Nephron progenitor cell (in vitro differentiated cells): ENCODE measurements at places on chromosomes 5 and 9.
A peak's percentile ranks its signal among the peaks of the same experiment; 100 is the strongest.

- DNase-seq: no peak
These were observed 425.2 kb upstream of the CDH9 start for GRCh38 chr5:27463446-27464149.

DNA sequence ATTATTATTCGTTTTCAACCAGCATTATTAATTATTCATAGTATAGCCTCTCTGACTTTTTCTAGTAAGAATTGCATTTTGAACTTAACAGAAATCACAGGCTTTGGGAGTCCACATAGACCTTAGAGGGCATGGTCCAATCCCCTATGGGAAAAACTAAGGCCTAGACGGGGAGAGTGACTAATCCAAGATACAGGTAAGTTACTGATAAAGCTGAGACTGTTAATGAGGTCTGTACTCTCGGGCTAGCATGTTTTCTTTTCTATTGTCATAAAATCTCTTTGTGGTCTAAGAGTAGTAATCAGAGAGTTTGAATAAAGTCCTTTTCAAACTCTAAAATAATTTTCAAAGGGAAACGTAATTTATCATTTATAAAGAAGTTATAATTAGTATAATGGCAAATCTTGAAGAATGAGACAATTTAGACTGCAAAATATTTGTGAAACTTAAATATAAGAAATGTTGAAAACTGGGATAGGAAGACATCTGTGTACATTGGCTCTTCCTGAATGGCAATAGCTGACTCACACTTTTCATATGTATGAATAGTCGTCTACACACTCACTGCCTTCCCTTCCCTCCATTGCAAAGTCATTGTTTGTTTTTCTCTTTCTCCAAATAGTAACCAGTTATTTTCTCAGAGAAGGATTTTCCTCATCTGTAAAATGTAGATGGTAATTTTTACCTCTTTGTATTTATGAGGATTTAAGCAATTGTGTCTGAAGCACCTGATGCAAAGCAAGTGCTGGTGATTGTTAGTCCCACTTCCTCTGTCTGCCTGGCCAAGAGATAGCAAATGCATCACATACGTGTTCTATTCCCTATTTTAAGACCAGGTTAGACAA, 207.9 kb upstream of the CD180 start:
- DNase-seq: no peak

DNA sequence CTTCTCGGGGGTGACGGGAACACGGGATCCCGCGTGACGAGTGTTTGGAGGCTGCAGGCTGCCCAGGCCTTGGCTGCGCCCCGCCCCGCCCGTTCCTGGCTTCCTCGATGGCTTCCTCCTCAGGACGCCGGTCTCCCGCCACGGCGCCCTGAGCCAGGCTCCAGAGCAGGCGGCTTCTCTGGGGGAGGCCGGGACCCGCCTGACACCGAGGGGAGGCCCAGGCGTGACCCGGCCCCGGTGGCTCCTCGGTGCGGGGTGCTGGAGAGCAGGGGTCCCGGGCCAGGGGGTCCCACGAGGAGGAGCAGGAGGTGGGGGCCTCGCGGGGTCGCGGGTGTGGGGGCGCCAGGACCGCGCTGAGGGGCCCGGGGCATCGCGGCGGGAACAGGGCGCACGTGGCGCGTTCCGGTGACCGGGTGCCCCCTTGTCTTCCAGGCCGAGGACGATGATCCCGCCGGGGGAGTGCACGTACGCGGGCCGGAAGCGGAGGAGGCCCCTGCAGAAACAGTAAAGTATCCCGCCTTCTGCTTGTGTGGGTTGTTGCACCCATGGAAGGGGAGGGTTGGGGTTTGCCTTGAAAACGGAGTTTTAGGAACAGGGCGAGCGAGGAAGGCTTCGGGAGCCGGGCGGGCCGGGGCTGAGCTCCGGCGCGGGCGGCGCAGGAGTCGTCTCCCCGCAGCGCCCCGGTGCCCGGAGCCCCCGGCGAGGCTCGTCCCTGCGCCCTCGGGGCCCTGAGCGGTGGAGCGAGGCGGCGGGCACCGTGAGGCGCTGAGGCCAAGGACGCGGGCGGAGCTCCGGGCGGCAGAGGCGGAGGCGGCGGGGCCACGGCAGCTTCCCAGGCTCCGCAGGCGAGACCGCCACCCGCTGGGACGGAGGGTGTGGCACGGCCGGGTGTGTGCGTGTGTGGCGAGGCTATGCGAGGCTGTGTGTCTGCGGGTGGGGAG, 22.2 kb downstream of the AHRR start:
- peak; percentile 75 for DNase-seq

GRCh38 chr5:174295702-174296436, 250.4 kb downstream of the NSG2 start:
- no peak for DNase-seq

- no peak for DNase-seq
These were observed 205.0 kb downstream of the DOCK8 start for GRCh38 chr9:419571-420171.

DNA sequence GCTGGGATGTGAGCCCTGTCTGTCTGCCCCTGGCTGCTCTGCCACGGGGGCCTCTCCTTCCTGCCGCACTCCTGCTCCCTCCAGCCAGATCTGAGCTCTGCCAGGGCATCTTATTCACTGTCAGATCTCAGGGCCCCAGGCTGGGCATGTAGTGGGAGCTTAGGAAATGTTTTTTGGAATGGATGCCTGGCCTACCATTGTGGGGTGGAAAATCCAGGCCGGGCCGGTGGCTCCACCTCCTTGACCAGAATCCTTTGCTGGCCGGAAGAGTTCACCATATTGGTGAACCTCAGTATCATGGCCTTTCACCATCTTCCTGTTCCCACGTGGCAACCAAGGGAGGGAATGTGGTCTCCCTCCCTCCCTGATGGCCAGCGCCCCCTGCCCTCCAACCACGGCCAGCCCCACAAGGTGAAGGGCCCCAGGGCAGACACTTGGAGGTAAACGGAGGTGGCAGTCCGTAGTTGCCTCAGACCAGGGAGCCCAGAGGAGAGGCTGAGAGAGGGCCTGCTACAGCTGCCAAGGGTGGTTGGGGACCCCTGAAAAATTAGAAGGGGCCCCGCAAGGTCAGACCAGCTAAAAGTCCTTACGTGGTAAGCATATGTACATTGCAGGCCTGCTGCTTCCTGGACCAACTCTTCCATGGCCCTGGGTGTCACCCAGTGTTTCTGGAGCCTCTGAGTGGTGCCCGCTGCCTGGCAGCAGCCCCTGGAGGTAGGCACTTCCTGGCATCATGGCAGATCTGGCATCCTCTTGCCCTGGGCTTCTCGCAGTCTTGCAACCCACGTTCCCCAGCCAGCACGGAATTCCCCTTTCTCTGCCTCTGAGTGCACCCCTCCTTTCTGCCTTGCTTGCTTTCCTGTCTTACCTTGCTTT, 153.3 kb downstream of the RGS3 start:
- no peak for DNase-seq

DNA sequence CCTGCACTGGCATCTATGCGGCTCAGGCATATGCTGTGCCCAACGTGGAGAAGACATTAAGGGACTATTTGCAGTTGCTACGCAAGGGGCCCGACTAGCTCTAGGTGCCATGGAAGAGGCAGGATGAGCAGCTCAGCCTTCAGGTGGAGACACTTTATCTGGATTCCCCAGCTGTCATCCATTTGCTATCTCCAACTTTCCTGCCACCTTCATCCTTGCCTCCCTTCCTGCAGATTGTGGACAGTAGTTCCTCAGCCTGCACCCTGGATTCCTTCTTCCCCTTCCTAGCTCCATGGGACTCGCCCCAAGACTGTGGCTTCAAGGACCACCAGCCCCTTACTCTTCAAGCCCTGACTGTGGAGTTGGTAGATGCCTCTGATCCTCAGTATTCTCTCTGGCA, 2.0 kb downstream of the SLC35A4 start:
- DNase-seq: no peak

DNA sequence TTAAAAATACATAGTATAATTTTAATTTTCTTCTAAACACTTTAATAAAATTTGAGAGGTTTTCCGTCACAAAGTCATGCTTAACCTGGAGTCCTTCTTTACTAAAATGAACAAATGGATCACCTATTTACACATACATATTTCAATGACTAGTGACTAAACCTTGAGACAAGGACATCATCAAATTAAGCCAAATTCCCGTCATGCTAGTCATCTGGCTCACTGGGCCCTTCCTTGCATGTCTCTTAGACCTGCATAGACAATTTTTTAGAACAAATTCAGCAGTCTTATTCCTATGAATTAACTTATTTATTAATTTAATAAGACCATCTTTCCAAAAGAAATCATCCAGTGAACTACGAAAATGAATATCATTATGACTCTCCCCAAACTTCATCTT, 26.6 kb downstream of the ERAP2 start:
- DNase-seq: no peak

GRCh38 chr5:132377738-132378137, 8.2 kb downstream of the SLC22A5 start:
- DNase-seq: no peak

DNA sequence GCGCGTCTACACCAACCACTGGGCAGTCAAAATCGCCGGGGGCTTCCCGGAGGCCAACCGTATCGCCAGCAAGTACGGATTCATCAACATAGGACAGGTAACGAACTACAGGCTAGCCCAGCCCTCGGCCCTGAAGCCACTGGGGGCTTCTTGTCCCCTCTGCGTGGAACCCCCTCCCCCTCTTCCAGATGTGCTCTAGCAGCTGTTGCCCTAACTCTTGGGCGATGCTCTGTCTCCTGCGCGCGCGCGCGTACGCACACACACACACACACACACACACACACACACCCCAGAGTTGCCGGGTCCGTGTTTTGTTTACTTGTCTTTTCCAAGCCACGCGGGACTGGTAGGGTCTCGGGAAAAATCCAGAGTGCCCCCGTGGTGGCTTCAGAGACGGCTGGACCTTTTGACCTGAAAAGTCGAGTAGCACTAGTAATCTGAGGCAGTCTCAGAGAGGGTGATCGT, 836 bp downstream of the PCSK5 start:
- DNase-seq: peak; percentile 53

- no peak for DNase-seq
These were observed 444.8 kb downstream of the BNC2 start for GRCh38 chr9:16425562-16426231.

DNA sequence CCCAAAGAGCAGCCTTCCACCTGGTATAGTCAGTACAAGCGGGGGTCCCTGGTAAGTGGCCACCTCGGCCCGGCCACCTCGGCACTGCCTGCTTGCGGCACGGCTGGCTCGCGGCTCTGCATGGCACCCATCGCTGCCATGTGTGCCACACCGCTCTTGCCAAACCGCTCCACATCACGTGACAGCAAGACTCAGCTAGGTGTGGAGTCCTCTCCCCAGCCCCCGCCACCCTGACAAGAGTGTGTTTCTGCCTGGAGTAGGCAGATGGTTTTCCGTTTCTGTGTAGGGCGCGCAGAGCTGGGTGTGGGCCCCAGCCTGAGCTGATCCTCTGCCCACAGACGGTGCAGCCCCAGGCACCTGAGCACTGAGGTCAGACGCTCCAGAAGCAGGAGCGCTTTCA, 50.5 kb upstream of the FCN2 start:
- DNase-seq: no peak

DNA sequence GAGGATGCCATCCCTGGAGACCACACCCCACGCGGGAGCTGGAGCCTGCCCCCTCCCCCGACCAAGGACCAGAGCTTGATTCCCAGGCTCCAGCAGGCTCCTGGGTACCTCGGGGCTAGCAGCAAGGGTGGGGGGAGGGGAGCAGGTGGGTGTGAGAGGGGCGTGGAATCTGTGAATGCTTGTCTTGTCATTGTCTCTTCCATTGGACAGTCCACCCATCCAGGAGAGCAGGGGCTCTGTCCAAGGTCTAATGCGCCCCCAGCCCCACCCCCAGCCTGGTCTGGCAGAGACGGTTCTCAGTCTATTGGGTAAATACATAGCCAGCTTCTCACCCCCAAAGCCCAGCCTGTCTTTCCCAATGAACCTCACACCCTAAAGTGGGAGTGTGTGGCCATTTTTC, 22.8 kb downstream of the URM1 start:
- DNase-seq: no peak

- no peak for DNase-seq
These were observed at the start of gene PCDHGA11 for GRCh38 chr5:141420855-141421488. Gene PCDHGA11 (plus strand): TSS chr5:141421051. CDS start chr5:141421228, 177 bp downstream.

DNA sequence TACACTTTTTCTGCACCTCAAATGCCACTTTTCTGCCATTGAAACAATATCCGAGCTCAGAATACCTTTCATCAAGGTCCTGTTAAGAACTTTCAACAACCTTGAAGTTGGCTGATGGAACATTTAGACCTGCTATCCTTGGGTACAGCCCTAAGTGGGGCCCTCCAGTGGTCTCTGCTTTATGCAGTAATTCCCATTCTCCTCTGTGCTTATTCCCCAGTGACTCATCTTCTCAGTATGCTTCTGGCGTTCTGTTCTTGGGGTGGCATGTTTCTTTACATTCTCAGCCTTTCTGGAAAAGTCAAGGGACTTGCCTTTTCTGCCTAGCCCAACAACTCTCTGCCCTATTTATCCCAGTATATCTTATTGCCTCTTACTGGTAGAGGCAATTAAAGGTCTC, 7.1 kb downstream of the ANP32B start:
- no peak for DNase-seq

DNA sequence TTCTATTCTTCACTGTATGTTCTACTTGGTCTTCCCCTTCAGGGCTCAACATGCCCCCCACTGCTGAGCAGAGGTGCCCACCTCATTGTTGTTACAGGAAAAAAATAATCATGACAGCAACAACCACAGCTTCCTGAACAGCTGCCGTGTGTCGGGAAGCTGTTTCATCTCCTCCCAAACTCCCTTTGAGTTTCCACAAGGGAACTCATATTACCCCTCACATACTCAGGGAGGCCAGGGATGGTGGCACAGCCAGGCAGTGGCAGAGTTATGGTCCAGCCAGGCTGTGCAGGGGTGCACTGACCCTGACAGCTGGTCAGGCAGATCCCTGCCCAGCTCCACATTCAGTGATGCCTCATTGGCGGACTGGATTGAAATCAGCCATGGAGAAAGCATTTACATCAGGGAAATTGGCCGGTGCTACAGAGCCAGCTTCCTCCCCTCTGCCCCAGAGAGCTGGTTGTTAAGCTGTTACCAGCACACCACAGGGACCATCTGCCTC, 37.3 kb downstream of the SARDH start:
- DNase-seq: no peak

- no peak for DNase-seq
These were observed 77.4 kb upstream of the ANXA1 start for GRCh38 chr9:73074176-73074708.

DNA sequence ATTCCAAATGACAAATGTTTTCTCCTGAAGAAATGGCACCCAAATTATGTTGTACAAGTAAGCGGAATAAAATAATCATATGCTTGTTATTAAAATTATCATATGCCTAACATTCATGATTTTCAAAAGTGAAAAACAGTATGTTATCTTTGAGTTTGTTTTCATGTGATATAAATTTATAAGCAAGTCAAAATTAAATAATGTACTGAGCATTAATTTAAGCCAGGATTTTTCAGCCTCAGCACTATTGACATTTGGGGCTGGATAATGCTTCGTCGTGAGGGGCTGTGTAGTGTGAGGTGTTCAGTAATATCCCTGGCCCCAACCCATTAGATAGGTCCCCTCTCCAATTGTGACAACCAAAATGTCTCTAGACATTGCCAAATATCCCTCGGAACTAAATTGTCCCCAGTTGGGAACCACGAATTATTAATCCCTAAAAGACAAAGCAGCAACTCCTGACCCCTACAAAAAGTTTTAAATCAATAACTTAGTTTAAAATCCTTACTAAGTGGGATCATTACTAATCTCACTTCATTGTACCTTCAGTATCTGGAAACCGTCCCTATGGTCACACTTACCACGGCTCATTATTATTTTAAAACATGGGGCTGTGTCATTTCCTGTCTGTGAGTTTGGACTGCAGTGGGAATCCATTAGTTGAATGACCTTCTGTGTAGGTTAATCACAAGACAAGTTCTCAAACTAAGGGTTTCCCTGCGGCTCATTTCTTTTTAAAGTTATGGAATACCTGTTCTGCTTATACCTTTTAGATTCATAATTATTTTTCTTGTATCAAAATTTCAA, 1.3 kb upstream of the NNT start:
- DNase-seq: no peak
